ENCODE measurements at places on chromosomes 6 and 20.

GRCh38 chr6:81486234-81486633 is 266.2 kb downstream of the TENT5A start:
- no peak for DNase-seq

GRCh38 chr20:4136078-4136966 is 121.0 kb upstream of the RNF24 start:
- DNase-seq: peak; percentile 36

- DNase-seq: no peak
Measured at GRCh38 chr6:134421501-134421900, 103.6 kb upstream of the SGK1 start.

- no peak for DNase-seq
Measured at GRCh38 chr6:54217018-54217417, 91.2 kb upstream of the TINAG start.

- DNase-seq: no peak
Measured at GRCh38 chr20:59735486-59735885, 131.1 kb downstream of the PHACTR3 start.

- no peak for DNase-seq
Measured at GRCh38 chr20:3674447-3674846, 7.4 kb downstream of the ADAM33 start.

DNA sequence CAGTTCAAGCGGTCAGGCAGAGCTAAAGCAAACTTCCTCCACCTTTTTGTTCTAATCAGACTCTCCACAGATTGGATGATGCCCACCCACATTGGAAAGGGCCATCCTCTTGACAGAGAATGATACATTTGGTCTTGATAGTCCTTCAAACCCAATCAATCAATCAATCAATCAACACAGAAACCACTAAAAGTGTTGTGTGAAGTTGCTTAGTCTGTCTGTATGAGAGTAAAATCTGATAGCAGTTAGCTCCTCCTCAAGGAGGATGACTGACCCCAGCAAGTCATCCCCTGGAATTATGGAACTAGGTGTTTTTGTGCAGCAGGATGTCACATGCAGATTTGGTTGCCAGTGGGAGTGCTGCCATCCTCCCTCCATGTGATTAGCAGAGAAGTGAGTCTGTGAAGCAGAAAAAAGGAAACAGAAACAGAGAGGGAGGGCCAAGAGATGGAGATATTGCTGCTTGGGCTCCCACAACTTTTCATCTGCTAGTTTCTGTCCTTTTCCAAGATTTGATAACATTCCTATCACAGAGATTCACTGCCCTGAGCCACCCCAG is 32.0 kb upstream of the SSTR4 start:
- DNase-seq: no peak

DNA sequence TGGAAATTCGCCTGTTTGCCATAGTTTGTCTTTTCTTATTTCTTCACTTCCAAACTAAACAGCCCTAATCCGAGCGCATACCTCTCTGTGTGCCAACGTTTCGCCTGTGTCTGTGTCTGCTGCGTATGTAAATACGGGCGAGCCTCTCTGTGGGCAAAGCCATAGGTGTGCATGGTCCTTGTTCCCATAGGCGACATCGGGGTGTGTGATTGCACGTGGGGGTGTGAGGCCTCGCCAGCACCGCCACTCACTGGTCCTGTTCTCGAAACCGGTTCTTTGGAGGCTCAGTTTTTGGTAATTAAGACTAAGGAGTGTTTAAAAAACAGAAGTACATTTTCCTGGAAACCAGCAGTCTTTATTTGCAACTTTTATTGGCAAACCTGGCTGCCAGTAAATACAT is 6.0 kb upstream of the FOXC1 start:
- DNase-seq: no peak

DNA sequence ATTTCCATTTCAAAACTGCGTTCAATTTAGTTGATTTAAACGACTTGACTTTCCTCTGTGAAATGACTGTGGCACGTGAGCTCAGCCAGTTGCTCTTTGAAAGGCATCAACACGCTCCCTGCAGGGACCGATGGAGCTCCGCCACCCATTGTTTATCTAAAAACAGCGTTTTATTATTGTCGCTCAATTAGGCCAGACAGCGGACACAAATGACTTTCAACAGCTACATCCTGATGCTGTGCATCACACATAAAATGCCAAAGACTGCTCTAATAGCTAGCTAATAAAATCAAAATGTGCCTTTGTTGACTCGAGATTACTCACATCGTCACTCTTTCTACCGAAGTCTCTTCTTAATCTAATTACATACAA is 332.5 kb downstream of the CD83 start:
- no peak for DNase-seq

DNA sequence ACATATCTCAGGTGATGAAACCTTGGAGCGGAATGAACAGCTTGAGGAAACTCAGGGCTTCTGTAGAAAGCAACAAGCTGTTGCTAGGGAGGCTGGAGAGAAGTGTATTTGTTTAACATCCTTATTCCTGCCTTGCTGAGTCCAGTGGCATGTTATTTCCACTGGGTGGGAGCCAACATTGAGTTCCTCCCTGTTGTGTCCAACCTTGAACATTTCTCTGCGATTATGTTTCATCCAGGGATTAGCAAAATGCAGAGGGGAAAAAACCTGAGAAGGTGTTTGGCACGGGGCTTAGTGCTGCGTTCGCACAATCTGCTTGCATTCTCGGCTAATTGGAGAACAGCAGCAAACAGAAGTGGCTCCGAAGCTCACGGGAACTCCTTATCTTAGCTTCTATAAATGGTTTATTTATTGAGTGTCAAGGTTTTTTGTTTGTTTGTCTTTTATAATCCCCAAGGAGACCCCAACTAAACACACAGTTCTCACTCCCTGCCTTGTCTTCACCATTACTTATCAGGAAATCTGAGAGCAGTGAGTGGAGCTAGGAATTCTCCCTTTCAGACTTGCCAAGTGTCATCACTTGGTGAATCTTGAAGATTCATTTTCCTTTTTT is 412.8 kb downstream of the CDC5L start:
- DNase-seq: peak; percentile 42

- no peak for DNase-seq
Measured at GRCh38 chr20:14523090-14523489, 185.7 kb upstream of the FLRT3 start.

DNA sequence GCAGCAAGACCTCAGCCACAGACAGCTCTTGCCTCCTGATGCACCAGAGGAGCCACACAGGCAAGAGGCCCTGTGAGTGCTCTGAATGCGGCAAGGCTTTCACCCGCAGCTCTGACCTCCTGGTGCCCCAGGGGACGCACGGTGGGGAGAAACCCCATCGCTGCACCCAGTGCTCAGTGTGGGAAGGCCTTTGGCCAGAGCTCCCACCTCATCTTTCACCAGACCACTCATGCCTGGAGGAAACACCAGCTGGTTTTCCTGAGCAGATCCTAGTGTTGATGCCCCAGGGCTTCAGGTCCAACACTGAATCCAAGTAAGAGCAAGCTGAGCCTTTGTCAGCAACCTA is 37.0 kb upstream of the XRN2 start:
- no peak for DNase-seq

DNA sequence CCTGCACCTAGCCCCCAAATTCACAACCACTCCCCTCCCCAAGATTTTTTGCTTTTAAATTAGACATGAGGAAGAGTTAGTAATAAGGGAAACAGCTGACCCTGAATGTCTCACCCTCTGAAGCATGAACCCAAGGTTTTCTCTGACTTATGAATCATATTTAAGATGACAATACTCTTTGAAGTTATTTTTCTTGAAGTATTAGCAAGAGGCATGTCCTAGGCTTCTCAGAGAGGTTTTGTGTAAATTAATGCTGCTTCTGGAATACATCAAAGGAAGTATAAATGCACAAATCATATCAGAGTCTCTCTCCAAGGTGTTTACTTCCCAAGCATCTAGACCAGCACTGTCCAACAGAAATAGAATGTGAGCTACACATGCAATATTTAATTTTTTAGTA is 408.1 kb upstream of the MARCKS start:
- no peak for DNase-seq

DNA sequence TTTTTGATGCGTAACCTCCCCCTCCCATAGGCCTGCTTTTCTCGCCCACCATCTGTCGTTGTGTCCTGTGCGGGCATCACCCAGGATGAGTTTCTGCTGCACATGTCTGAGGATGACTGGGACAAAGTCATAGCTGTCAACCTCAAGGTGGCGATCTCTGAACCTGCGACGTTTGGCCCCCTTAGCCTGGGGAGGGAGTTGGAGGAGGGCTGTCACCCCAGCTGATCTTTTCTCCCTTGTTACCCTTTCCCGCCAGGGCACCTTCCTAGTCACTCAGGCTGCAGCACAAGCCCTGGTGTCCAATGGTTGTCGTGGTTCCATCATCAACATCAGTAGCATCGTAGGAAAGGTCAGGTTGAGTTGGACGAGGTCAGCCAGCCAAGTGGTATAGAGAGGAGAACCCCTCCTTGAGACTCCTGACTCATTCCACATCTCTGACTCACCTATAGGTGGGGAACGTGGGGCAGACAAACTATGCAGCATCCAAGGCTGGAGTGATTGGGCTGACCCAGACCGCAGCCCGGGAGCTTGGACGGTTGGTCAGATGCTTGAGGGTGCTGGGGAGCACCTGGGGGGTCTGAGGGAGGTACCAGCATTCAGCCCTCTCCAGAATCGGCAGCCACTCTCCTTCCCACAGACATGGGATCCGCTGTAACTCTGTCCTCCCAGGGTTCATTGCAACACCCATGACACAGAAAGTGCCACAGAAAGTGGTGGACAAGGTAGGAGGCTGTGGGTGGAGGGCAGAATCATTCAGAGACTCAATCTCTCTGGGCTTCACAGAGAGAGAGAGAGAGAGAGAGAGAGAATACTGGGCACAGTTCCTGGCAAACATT is 954 bp downstream of the HSD17B8 start:
- no peak for DNase-seq

GRCh38 chr6:79373246-79373645 is 138.8 kb upstream of the HMGN3 start:
- peak; percentile 59 for DNase-seq

- DNase-seq: no peak
Measured at GRCh38 chr20:24483435-24484080, 14.1 kb downstream of the SYNDIG1 start.

GRCh38 chr20:36116807-36117441 is 37.6 kb upstream of the EPB41L1 start:
- DNase-seq: no peak

DNA sequence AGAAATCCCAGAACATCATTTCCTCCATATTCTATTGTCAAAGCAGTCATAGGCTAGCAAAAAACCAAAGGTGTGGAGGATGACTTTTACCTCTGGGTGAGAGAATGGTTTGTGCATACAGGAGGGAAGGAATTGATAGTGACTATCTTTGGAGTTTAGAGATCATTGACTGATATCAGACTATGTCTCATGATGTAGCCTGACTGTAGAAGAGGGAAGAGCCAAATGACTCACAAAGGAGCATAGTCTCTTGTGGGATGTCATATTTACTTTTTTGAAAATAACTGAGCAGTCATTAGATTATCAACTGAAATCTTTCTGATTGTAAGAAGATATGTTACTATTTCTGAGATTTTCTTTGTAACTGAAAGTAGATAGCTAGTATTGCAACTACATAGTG is 158.5 kb downstream of the FLRT3 start:
- no peak for DNase-seq

DNA sequence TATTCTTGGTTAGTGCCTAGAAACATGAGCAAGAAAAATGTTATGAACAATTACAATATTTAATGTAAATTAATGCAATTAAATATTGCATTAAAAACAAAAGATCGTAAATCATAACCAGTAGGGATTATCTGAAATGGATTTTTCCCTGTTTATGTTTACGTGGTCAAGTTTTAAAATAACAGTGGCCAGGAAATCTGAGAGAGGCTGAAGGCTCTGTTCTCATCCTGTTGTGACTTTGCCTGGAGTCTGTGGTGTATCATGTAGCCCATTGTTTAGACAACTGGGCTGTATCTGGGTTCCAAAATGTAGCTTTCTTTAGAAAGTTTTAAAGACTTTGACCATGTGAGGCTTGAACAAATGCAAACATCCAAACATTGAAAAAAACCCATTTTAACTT is 2.4 kb downstream of the MYO6 start:
- no peak for DNase-seq

GRCh38 chr6:13272131-13273046 is 55.9 kb downstream of the TBC1D7 start:
- peak; percentile 82 for DNase-seq

DNA sequence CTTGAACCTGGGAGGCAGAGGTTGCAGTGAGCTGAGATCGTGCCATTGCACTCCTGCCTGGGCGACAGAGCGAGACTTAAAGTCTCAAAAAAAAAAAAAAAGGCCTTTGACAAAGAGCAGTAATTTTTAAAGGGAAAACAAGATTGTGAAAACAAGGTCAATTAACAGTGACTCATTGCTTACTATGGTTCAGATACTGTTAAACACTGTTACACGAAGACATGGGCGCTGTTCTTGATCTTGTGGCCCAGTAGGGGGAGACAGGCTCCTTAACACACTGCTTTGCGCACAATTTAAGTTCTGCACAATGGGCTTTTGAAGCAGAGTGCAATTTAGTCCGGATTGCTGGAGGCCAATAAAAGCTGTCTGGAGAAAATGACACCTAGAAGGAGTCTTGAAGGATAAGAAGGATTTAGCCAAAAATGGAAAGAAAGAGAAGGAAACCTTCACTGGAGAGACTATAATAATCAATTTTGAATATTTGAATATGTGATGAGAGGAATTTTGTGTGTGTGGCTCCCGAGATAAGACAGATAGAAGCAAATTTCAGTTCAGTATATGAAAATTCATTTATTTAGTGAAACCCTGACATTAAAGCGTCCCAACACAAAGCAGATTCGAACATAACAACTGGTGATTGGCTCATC is 6.0 kb upstream of the LATS1 start:
- DNase-seq: no peak

DNA sequence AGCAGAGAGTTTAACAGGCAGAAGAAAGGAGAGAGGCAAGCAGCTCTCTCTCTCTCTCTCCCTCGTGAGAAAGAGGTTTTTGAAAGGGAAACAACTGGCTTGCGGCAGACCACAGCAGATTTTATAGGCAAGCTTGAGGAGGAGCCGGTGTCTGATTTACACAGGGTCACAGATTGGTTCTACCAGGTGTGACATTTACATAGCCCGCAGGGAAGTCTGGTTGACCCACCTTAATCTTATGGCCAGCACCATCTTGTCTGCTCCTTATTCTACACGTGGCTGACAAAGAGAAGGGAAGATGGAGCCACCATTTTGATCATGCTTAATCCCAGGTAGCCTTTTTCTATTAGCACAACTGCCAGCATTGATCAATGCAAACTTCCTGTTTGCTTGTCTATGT is 65.4 kb downstream of the OR2J2 start:
- DNase-seq: no peak
